ENCODE measurements at places on chromosomes 16 and 17. TPM values are rescaled to one million over a fixed set of nuclear protein-coding genes. Genes with fewer than 3 reads are reported as not detected.

- DNase-seq = no peak
Measured at GRCh38 chr17:7348478-7349242, 3.3 kb upstream of the KCTD11 start.

DNA sequence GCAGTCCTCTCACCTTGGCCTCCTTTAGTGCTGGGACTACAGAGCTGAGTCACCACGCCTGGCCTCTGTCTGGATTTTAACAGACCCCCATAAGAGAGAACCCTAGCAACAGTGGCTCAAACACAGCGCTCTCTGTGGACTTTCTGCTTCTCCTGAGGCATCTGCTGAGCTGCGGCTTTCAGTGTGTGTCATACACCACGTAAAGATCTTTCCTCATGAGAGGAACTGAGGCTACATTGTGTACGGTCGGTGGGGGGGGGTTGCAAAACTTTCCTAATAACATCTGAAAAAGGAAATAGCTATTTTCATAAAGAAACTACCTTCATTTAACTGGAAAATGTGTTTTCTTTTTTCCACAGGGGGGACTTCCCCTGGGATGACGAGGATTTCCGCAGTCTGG lies 32.9 kb downstream of the DEF8 start:
- no peak for DNase-seq

GRCh38 chr17:76840443-76840767 lies 27.8 kb upstream of the MGAT5B start:
- DNase-seq = no peak

DNA sequence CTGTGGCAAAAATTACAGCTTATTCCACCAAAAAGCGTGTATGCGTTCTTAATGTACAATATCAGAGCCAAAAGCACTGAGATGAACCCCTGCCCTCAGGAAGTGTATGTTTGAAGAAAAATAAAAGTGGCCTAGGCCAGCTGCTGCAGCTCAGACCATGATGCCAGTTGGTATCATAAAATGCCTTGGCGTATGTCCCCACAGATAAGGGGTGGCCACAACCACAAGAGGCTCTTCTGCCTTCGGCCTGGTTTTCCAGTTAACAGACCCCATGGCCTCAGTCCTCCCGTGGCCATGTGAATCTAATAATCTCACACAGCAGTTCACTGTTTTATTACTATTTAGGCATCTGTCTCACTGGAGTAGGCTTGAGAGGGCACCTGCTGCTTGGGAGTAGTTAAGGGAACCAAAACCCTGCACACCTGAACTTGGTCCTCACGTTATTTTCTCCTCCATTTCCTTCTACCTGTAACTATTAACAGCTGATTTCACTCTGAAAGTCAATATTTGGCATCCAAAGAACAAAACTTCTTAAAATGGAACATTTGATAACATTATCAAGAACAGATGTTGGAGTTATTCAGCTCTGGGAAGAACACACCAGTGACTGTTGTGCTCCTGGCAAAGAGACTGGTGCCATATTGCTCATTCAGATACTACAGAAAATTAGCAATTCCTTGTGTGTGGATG lies 34.8 kb upstream of the ERN1 start:
- no peak for DNase-seq

DNA sequence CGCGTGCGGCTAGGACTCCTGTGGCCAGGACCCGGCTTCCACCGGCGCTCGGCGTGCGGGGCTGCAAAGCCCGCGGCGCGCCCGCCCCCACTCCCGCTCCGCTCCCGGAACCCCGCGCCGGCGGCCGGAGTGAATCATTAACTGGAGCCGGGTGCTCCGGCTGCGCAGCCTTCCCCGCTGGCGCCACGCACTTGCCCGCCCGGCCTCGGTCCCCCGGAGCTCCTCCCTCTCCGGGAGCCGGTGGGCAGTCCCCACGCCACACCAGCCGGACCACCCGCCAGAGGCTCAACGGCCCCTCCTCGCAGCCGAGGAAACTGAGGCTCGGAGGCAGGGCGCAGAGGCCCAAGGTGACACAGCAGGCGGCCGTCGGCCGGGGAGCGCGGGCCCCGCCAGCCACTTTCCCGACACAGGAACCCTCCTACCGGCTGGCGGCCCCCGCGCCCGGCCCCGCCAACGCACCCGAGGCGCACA lies 580 bp downstream of the BCAR1 start:
- DNase-seq = peak; percentile 51

GRCh38 chr17:43020789-43021740 lies 1.1 kb downstream of the VAT1 start:
- DNase-seq = peak; percentile 85

The TP53TG3 gene
- polyA plus RNA-seq = 1.5 TPM

The SLC13A2 gene
- polyA plus RNA-seq = not detected

The TP53TG3F gene
- 1.3 TPM for polyA plus RNA-seq

The RUNDC3A gene
- polyA plus RNA-seq = not detected

The CACNG3 gene
- polyA plus RNA-seq = not detected

The ZNF174 gene
- 12.4 TPM for polyA plus RNA-seq
